ENCODE measurements at places on chromosomes 13 and 19.

GRCh38 chr13:27790523-27790922 lies 1.8 kb upstream of the GSX1 start:
- no peak for DNase-seq

GRCh38 chr13:87736849-87737385 lies 65.7 kb downstream of the SLITRK5 start:
- no peak for DNase-seq

DNA sequence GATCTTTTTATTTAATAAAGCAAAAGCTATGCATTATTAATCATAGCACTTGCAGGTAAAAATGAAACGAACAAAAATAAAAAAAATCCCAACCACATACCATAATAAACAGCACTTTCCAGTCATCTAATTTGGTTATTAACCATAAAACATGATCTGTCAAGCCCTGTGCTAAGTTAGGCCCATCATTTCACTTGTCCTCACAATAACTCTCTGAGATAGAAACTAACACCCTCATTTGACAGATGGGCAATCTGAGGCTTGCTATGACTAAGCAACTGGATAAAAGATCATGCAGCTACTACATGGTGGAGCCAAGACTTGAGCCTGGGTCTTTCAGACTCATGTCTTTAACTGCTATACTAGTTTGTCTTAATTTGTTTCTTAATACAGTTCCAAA lies 21.8 kb downstream of the PROSER1 start:
- DNase-seq: no peak

DNA sequence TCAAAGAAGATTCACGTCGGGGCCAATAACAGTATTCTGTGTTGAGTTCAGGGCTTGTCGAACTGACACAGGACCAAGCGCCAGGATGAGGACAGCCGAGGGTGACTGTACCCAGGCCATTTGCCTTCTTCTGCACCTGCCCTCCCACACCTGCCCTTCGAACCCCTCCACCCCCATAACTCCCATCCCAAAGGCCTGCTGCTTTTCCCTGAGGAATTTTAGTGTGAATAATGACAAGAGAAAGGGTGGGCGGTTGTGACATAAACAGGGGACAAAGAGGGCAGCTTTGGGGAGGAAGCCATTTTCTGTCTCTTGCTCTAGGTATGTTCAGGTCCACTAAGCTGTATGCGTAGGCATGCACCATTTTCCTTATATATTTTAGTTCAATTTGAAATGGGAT lies 26.1 kb downstream of the GJA3 start:
- DNase-seq: no peak

GRCh38 chr13:112714376-112715174 lies 24.7 kb downstream of the ATP11A start:
- DNase-seq: no peak

DNA sequence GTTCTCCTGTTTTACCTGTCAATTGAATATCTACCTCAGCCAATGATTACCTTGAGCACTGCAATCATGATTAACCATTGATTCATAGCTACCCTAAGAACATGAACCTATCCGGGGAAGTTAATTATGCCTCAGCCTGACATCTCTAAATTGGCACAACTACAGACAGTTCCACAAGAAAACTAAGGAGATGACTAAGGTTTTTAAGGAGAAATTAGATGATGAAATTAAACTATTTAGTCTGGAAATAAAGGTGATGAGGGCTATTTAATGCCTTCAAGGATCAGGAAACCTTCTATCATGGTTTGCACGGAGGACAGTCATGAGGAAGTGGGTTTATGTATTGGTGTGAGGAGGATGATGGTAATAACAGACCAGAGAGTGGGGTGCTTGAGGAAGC lies 203.4 kb downstream of the COL4A1 start:
- DNase-seq: no peak

- no peak for DNase-seq
These were observed 12.8 kb downstream of the CHST8 start for GRCh38 chr19:33634361-33635091.

GRCh38 chr13:65453982-65454381 lies 1776.2 kb downstream of the PCDH9 start:
- DNase-seq: no peak

GRCh38 chr13:76556627-76557026 lies 329.6 kb downstream of the KCTD12 start:
- DNase-seq: no peak

DNA sequence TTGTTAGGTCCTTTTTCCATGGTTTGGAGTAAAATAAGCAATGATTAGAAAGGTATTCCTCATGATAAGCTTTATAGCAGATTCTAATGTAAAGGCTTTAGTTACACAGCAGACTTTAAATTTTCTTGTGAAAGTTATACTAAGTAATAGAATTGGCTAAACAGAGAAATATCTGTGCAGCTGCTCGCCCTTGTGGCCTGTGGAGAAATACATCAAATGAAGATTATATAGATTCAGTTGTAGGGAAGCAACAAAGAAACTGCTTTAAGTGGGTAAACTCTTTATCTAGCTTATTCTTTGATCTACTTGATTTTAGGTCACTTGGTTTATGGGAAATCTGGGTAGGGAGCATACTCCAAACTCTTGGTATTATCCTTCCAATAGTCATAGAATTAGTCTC lies 1269.7 kb upstream of the SPRY2 start:
- no peak for DNase-seq

GRCh38 chr13:77358001-77358400 lies 31.1 kb upstream of the MYCBP2 start:
- DNase-seq: no peak

DNA sequence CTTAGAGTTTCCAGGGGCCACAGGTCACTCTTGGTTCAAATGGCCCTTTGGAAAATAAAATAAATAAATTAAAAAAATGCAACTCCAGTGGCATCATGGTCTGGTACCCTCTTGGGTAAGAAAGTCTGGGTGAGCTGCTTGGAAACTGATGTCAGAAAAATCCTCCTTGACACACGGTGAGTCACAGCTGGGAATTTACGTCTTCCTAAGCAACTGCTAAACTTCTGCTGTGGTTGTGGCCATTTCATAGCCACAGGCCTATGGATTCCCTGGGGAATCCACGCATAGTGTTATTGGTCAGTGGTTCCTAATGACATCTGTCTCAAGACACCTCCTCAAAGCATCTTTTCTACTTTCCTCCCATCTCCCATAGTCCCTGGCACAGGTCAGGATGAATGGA lies 220.8 kb downstream of the COG6 start:
- no peak for DNase-seq

DNA sequence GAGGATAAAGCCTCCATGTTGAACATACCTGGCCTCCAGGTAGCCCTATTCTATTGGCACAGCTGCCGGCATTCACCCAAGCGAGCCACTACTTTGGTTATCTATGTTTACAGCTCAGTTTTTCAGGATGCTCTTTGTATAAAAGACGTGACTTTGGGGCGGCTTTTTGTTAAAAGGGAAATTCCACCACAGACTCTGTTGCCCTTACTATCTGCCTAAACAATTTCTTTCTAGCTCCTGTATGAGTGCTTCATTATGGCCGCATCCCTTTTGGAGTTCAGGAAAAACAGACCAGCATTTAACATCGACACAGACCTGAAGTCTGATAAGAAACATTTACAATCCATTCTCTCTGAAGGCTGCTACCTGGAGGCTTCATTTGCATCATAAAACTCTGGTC lies 9.1 kb upstream of the IGSF23 start:
- DNase-seq: no peak

DNA sequence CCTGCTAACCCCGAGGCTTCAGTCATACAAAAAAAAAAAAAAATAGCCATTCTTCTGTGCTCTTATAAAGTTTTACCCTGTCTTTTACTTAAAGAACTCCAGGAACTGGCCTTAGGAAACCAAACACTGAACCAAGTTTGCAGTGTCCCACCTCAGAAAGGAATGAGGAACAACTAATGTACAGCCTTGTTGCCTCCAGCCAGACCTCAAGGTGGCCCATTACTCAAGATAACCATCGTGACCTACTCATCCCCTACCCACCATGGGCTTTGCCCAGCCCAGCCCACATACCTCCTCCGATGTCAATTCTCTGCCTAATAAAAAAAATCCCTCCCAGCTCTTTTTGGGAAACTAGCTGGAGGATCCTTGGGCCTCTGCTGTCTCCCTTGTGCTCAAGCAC lies 133.2 kb downstream of the STARD13 start:
- DNase-seq: no peak

DNA sequence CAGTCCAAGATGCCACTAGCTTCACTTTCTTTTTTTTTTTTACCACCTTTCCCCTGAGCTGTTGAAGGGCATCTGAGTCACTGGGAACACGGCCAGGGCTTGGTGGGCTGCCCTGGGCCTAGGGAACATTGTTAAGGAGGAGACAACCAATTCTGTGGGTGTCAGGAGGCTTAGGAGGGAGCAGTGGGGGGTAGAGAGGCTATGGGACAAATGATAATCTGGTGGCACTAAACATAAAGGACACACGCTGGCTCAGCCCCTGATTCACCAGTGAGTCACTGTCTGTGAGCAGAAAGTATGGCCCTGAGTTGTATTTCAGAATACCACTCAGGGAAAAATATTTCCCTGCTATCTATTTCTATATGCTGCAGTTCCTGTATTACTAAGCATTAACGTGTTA lies 207.8 kb downstream of the DCLK1 start:
- peak; percentile 46 for DNase-seq

DNA sequence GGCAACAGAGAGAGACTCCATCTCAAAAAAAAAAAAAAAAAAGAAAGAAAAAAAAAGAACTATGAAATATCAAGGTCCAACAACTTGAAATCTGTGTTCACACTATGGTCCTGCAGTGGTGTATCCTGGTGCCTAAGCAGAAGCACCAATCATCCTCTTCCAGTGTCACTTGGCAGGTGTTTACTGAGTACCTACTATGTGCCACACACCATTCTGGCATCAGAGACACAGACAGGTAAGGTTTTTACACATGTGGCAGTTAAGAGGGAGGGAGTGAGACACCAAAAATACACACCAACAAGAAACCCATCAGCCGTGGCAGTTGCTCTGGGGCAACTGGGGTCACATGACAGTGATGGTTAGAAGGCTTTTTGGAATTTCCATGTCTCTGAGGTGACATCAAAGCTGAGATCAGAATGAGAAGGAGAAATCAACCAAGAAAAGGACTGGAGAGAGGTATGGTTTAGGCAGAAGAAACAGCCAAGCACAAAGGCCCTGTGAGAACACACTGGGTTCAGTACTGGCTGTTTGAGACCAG lies 17.6 kb downstream of the PBX4 start:
- DNase-seq: no peak

DNA sequence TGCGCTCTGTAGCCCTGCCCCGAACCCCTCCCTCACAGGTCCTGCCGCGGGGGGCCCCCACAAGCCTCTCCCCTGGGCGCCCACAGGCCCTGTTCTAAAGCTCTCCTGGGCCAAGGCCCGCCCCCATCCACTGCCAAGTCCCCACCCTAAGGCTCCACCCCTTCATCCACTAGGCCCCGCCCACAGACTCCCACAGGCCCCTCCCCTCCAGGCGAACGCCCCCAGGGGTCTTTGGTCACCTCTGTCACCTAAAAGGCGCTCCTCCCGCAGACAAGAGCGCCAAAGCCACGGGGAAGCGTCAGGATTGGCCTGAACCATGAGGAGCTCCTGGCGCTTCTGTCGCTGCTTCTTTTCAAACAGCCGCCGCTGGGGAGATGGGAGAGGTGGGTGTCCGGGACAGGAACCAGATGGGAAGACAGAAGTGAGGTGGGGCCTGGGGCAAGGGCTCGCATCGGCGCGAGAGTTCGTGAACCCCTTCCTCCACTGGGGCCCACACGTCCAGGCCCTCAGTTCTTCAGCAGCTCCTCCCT lies 2.3 kb downstream of the TULP2 start:
- DNase-seq: peak; percentile 44

GRCh38 chr13:94335761-94336526 lies 143.5 kb downstream of the DCT start:
- no peak for DNase-seq

DNA sequence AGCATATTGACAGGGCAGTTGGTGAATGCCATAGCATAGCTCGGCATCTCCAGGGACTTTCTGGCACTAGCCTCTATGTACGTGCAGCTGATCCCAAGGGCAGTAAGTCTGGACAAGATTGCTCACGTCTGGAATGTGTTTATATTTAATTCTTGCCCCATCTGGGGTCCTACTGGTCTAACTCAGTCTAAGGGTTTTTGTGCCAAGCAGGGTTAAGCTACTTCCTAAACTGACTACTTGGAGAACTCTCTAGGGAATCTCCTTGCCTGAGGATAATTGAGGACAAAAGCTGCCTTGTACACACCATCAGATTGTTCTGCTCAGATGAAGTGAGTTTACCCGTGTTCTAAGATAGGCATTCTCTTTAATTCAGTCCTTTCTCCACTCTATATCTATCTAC lies 358.1 kb downstream of the MYO16 start:
- DNase-seq: no peak

DNA sequence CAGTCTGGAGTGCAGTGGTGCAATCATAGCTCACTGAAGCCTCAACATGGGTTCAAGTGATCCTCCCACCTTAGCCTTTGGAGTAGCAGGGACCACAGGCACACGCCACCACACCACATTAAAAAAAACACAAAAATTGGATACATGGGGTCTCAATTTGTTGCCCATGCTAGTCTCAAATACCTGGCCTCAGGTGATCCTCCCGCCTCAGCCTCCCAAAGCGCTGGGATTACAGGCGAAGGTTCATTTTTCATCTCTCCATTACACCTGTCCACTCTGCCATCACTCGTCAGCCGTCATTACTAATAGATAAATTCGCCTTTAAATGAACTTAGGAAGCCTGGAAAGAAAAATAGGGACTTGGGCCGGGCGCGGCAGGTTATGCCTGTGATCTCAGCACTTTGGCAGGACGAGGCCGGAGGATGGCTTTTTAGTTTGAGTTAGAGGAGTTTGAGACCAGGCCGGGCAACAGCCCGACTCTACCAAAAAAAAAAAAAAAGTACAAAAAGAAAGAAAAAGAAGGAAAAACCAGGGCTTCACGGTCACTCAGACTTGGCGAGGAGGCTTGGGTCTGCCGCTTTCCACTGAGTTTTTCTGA lies 685 bp upstream of the SUPT5H start:
- DNase-seq: no peak

GRCh38 chr19:30955112-30956104 lies 393.8 kb downstream of the TSHZ3 start:
- no peak for DNase-seq
